ENCODE measurements at places on chromosomes 5 and 9. TPM values are rescaled to one million over a fixed set of nuclear protein-coding genes. Genes with fewer than 3 reads are reported as not detected.

ABO gene
- total RNA-seq = not detected

CORO2A gene
- under 0.01 TPM for total RNA-seq

FCHO2 gene
- 14.0 TPM for total RNA-seq

TMEM232 gene
- total RNA-seq = 5.1 TPM

TEX48 gene
- total RNA-seq = not detected

KLHL3 gene
- 3.7 TPM for total RNA-seq

F12 gene
- total RNA-seq = 0.39 TPM

IFNA13 gene
- not detected for total RNA-seq

HRCT1 gene
- 1.8 TPM for total RNA-seq

ARHGEF28 gene
- total RNA-seq = 1.1 TPM

CD180 gene
- not detected for total RNA-seq

SPAG8 gene
- 2.2 TPM for total RNA-seq

SPATA31E1 gene
- total RNA-seq = 0.59 TPM

NTNG2 gene
- 0.37 TPM for total RNA-seq

OBP2B gene
- total RNA-seq = not detected

BTNL9 gene
- total RNA-seq = not detected

OR1Q1 gene
- total RNA-seq = not detected

PCDHGA6 gene
- total RNA-seq = 2.2 TPM

FOXD1 gene
- 1.4 TPM for total RNA-seq

CCNJL gene
- not detected for total RNA-seq
